NCI-H2081 (cell line): ENCODE measurements at places on chromosomes 6 and 20.

DNA sequence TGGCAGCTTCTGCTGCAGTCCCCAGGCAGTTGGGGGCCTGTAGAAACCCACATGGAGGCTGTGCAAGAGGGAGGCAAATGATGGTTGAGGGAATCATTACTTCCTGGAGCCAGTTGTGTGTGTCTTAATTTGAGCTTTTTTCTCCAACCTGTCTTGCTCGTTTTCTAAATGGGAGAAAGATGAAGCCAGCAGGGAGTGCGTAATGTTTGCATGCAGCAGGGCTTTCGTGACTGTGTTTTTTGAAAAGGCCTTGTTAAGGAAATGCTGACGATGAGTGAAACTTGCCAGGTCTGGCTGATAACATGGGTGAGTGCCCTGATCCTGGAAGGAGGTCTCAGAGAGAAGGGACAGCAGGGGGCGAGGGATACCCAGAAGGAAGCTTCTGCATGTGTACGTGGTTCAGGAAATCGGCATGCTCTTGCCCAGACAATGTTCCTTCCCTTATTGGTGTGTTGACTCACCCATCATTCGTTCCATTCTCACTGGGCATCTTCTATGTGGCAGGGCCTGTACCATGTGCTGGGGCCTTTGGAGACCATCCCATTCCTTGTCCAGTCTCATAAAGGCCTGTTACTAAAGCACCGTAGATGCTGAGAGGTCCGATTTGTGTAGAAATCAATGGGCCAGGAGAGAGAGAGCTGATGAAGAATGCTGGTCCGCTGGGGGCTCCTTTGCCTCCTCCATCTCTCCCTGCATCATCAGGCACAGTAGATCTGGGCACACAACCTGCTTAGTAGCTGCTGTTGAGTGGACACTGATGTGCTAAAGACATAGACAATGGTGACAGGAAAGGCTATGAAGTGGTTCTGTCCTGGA is 27.4 kb downstream of the GLP1R start:
- DNase-seq: no peak

GRCh38 chr20:32871627-32872160 is 13.0 kb downstream of the EFCAB8 start:
- no peak for DNase-seq

GRCh38 chr6:112842330-112842685 is 495.2 kb downstream of the RFPL4B start:
- DNase-seq: no peak

- DNase-seq: no peak
Observed at GRCh38 chr6:111777357-111777756, 95.9 kb downstream of the FYN start.

GRCh38 chr6:45507186-45507585 is 129.5 kb upstream of the SUPT3H start:
- DNase-seq: no peak

GRCh38 chr20:53048387-53048786 is 76.2 kb downstream of the TSHZ2 start:
- no peak for DNase-seq

- no peak for DNase-seq
Observed at GRCh38 chr6:11994875-11995461, 17.1 kb upstream of the HIVEP1 start.
